ENCODE measurements at places on chromosomes 3 and 15. TPM values are rescaled to one million over a fixed set of nuclear protein-coding genes. Genes with fewer than 3 reads are reported as not detected.

DNA sequence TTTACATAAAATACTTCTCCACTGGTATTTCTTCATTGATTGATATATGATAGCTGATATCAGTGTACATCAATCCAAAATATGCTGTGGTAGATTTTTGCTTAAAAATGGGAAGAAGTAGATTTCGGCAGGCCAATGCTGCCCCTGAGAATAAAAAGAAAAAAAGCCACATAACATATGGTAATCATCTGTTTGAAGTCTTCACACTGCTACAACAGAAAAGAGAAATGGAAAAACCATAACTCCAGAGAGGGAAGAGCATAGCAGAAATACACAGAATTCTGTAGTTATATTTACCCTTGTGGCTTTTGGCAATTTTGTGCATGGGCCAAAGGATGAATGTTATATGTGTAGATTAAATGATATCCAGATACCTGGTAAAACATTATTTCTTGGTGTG, 143.1 kb upstream of the KCNMB2 start:
- no peak for DNase-seq

The XPC gene
- polyA plus RNA-seq, result 35.7 TPM

DNA sequence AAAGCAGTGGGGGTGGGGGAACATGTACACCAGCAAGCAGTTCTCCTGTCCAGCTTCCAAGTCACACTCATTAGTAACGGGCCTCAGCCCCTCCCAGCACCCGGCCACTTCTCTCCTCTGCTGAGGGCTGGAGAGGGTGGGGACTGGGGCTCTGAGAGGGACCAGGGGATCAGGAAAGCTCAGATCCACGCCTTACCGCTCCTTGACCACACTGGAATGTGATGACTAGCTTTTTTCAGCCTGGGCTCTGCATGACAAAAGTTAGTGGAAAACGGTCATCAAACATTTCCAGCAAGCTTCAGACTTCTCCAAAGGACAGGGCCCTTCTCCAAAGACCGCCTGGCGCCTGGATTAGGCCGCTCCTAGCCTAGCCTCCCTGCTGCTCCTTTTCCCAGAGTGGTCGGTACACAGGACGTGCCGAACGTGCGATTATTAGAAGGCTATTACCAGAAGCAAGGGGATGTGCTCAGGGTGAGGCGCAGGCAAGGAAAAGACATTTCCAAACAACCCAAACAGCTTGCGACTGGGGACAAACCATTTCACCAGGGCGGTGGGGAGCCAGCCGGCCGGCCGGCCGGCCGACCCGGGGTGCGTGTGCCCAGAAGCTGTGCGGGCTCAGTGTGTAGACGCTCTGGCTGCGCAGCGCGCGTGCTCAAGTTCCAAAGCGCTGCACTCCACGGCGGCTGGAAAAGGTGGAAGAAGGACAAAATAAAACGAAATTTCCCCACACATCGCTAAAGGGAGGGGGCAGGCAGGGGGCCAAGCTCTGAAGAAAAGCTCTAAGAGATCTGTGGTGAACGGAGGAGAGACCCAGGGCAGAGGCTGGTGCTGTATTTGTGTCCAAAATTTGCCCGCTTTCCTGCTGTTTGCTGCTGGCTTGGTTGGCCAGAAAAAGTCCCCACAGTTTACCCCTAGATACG, 51.0 kb upstream of the SSR3 start:
- DNase-seq, result peak; percentile 62

The CCDC54 gene
- polyA plus RNA-seq, result 0.15 TPM

The TNFSF10 gene
- polyA plus RNA-seq, result 52.7 TPM

DNA sequence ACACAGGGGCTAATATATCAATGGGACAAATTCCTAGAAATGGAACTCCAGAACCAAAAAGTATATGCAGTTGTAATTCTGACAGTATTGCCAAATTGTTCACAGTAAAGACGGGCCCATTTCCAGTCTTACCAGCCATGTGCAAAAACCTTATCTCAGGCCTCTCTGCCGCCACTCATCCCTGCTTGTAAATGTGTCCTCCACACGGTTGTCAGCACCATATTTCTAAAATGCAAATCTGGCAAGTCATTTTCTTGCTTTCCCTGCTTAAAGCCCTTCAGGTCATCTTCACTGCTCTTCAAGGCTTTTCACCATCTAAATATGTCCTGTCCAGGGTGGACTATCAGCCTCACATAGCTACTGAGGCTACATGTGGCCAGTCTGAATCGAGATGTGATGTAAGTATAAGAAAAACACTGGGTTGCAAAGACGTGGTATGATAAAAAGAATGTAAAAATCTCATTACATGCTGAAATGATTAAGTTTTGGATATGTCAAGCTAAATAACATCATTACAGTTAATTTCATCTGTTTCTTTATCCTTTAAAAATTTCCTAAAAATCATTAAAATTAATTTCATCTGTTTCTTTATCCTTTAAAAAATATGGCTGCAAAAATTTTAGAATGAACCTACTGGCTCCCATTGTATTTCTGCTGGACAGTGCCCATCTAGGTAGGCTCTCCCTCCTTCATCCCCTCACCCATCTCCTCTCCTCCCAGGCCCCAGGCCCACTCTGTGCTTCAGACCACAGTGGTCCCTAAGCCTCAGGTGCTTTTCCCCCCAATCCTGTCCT, 980 bp downstream of the PARP9 start:
- DNase-seq, result no peak

GRCh38 chr3:36677331-36678007, 86.9 kb downstream of the DCLK3 start:
- DNase-seq, result no peak

Data from right lung (tissue), 10 donors.